Breast epithelium (tissue), 4 donors: ENCODE measurements at places on chromosomes 16 and 17. TPM values are rescaled to one million over a fixed set of nuclear protein-coding genes. Genes with fewer than 3 reads are reported as not detected.

Gene TAT
- 5.1 TPM for total RNA-seq

Gene FBXO47
- total RNA-seq: not detected

Gene CMTM4
- total RNA-seq: 35.4 TPM

Gene TM4SF5
- total RNA-seq: not detected

GRCh38 chr17:31538080-31538762 lies 146.7 kb downstream of the RAB11FIP4 start:
- no peak for DNase-seq

DNA sequence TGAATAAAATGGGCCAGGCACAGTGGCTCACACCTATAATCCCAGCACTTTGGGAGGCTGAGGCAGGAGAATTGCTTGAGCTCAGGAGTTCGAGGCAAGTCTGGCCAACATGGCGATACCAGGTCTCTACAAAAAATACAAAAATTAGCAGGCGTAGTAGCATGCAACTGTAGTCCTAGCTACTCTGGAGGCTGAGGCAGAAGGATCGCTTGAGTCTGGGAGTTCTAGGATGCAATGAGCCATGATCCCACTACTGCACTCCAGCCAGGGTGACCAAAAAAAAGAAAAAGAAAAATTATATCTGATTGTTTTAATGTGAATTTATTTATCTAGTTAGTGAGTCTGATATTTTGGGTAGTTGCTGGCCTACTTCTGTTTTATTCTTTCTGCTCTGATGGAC lies 7.0 kb downstream of the IL34 start:
- DNase-seq: no peak

DNA sequence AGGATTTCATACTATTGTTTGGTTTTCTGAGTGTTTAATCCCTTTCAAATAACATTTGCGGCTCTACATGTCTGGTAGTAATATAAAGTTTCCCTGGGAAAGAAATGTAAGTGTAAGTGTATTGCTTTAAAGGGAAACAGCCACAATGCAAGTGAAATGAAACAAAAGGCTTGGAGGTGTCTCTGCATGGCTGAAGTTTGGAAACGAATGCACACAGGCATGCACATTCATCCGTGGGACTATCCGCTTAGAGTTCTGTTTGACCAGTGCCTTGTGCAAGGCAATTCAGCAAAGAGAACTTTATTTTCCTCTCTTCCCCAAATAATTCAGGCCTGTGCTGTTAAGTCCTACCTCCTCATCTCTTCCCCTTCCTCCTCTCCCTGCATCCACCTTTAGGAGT lies 56.1 kb upstream of the MRTFB start:
- DNase-seq: no peak

- DNase-seq: no peak
These were observed 8.3 kb downstream of the WFDC1 start for GRCh38 chr16:84303023-84303422.

DNA sequence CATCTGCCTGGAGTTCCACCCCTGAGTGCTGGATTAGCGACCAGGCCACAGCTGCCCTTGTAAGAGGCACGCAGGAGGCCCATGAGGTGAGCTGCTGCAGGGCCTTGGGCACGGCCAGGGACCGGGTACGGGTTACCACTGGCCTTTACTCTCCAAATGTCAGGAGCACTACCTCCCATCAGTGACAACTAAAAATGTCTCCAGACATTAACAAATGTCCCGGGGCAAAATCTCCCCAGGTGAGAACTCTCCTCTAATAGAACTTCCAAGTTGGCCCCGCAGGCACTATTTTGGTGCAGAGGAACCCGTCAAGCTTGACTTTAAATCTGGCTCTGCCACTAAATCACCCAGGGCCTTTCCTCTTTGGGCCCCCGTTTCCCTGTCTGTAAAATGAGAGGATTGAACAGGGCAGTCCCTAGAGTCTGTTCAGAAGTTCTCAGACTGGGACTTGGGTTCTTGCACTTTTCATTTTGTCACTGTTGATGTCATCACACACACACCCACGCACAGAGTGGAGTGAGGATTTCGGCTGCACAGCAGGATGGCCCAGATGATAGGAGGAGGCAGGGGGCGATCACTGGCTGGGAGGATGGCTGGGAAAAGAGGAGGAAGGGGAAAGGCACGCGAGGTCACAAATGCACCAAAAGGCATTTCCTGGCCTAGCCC lies 24.5 kb upstream of the MAPT start:
- DNase-seq: no peak

- no peak for DNase-seq
These were observed 14.3 kb upstream of the NAT9 start for GRCh38 chr17:74790161-74791058.
